ENCODE measurements at places on chromosomes 3 and 15.
A peak's percentile ranks its signal among the peaks of the same experiment; 100 is the strongest.

DNA sequence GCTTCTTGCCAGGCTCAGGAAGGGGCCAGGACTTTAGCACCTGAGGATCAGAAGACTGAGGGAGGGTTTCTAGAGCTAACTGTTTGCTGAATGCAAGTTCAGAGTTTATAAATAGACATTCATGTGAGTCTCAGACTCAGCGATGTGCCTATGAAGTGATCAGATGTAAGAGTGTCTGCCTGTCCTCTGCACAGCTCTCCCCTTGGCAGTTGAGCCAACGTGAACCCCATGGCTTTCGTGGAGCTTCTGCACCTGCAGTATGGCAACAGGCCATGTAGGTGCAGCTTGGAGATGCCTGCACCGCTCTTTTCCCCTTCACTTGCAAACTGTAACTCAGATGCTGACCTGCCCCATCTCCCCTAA is 141.9 kb downstream of the CHDH start:
- no peak for DNase-seq

DNA sequence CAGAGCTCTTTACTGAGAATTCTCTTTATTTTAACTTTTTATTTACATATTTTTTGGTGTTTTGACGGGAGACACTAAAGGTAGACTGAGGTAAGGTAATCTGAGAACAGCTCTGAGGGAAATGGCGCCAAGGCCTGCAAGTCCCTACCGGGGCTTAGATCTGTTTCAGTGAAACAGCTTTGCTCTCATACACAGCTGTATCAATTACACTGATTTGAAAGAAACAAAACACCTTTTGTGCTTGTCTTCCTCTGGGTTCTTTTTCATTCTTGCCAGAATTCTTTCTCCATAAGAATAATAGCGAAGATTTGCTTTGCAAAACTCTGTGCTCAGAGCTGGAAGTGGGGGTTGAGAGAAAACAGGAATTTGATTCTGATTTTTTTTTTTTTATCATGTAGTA is 79.5 kb upstream of the PEX5L start:
- no peak for DNase-seq

DNA sequence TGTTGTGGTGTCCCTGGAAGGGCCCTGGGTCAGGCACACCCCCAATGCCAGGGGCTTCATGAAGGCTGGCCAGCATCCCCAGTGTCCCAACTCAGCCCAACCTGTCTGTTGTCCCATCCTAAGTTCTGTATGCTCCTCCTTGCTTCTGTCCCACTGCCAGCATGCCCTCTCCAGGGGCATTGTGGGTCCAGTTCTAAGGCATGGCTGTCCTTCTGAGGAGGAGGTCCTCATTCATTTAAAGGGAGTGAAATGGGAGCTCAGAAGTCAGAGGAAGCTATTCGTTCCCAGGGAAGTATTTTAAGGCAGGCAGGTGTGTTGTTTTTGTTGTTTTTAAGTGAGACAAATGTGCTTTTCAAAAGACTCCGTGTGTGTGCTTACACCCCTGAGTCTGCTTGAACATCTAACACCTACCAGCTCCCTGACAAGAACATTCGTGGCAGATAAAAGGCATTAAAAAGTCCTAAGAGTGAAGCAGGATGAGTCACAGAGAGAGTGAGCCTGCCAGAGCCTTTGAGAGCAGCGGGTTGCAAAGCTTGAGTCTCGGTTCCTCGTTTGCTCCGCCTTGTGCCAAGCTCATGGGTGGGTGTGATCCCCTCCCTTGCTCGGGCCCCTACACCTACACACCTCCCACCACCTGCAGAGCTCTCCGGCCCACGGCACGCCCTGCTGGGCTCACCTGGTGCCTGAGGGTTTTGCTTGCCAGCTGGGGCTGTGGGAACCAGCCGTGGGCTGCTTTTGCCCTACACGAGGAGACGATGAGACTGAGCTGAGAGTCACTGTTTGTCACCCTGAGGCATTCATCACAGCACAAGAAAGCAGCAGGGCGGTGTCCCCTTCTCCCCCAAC is 183.4 kb upstream of the TOPAZ1 start:
- DNase-seq, result peak; percentile 4

GRCh38 chr15:90956274-90957030 is 1.8 kb downstream of the RCCD1 start:
- DNase-seq, result peak; percentile 59

GRCh38 chr3:170523248-170523647 is 62.6 kb downstream of the SLC7A14 start:
- no peak for DNase-seq

- no peak for DNase-seq
Observed at GRCh38 chr3:112966633-112967032, 8.3 kb downstream of the CD200R1 start.

DNA sequence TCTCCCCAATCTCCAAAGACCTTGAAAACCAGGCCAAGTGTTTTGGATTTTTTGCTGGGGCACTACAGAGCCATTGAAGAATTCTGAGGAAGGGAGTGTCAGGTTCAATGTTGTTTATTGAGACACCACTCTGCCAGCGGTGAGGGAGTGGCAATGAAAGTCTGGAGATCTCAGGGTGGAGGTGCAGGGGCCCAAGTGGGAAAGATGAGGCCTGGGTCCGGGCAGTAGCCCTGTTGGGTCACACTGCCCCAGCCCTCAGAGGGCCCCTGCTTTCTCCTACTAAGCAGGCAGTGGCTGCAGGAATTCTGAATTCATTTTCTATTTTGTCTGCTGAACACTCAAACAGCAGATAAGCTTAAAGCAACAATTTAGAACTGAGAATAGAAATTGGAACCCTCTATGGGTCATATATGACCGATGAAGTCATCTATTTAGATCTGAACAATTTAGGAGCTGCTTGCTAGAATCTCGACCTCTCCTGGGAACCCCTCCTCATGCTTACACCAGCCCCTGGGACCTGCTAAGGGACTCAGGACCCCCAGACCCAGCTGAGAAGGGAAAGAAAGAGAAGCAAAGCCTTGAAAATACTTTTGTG is 17.9 kb downstream of the HRH1 start:
- no peak for DNase-seq

DNA sequence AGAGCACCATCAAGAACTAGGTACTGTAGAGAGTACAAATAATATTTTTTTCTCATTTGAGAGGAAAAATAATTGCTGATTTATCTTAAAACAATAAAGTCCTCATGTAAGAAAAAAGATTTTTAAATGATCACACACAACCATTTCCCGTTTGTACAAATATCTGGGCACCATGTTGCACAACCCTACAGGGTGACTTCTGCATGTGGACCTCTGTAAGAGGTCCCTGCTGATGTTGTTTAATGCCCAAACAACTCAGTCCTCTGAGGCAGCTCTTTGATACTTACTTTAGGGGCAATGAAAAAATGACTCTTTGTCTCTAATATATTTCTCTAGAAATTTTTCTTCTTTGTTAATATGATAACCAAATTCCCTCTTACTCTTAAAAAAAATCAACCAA is 168.1 kb upstream of the SATB1 start:
- no peak for DNase-seq

GRCh38 chr3:64150623-64151207 is 74.6 kb downstream of the PRICKLE2 start:
- DNase-seq, result no peak

DNA sequence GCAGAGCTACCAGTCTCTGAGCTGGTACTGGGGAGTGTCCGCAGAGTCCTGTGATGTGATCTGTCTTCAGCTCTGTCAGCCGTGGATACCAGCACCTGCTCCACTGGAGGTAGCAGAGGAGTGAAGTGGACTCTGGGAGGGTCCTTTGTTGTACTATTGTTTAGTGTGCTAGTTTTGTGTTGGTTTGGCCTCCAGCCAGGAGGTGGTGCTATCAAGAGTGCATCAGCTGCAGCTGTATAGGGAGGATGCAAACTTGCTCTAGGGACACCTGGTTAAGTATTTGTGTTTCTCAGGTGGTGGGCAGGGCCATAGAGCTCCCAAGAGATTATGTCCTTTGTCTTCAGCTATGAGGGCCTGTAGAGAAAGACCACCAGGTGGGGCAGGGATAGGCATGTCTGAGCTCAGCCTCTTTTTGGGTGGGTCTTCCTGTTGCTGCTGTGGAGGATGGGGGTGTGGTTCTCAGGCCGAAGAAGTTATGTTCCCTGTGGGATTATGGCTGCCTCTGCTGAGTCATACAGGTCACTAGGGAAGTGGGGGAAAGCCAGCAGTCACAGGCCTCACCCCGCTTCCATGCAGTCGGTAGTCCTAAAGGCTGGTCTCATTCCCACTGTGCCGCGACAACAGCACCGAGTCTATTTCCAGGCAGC is 443.2 kb upstream of the TBL1XR1 start:
- peak; percentile 21 for DNase-seq

- no peak for DNase-seq
Observed at GRCh38 chr3:115019900-115020299, 127.2 kb downstream of the ZBTB20 start.

DNA sequence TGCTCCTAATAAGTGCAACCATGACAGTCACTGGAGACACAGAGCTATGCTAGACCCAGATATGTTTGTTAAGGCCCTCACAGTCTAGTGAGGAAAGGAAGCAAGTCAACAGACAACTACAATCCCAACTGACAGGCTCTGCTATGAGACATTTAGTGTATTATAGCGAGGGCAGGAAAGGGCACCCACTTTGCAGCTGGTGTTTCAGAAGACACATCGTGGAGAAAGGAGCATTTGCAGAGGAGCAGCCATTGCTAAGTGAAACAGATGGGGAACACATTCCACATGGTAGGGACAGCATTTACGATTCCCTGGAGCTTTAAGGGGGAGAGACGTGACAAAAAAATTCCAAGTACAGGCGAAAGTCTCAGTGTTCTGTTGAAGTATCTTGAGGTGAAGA is 685.6 kb downstream of the AGBL1 start:
- no peak for DNase-seq

DNA sequence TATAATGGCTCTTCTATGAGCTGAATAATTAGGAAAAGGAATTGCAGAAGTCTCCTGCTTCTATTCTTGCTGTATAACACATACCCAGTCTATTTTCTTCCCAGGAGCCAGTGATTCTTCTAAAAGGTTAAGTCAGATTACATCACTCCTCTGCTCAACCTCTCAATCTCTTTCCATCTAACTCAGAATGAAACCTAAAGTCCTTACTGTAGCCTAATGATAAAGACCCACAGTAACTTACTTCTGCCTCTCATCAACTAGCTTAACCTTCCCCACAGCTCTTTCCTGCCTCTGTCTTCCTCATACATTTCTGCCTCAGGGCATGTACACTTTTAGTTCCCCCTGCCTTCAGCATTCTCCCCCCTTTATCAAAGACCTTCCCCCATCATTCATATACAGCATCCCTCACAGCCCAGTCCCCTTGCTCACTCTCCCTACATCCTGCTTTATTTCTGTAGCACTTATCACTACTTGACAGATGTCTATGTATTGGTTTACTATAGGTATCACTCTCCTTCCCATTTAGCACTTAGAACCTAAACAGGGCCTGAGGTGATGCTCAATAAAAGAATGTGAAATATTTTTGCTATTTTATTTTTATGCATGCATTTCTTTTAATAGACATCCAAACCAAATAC is 28.5 kb upstream of the CMTM6 start:
- no peak for DNase-seq

GRCh38 chr3:10941972-10942371 is 50.6 kb upstream of the SLC6A1 start:
- peak; percentile 12 for DNase-seq

- no peak for DNase-seq
Observed at GRCh38 chr3:20215636-20216035, 29.6 kb upstream of the SGO1 start.

DNA sequence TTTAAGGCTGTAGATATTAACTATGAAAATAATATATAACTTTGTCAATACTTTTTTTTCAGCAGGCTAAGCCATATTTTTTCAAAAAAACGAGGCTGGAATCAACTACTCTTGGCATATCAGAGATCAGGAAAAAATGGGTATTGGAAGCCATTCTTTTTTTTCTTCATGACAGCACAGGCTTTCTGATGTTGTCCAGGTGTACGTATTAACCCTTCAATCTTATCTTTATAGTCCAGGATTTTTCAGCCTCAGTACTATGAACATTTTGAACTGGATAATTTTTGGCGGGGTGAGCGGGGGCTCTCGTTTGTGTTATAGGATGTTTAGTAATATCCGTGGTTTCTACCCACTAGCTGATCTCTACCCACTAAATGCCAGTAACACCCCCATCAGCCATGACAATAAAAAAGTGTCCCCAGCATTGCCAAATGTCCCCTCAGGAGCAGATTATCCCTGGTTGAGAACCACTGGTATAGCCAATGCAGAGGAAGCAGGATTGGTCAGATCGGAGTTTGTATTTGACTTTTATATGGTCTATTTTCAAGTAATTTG is 52.0 kb downstream of the PLCL2 start:
- DNase-seq, result no peak

- DNase-seq, result no peak
Observed at GRCh38 chr3:48562367-48563095, 1.1 kb downstream of the UCN2 start.

DNA sequence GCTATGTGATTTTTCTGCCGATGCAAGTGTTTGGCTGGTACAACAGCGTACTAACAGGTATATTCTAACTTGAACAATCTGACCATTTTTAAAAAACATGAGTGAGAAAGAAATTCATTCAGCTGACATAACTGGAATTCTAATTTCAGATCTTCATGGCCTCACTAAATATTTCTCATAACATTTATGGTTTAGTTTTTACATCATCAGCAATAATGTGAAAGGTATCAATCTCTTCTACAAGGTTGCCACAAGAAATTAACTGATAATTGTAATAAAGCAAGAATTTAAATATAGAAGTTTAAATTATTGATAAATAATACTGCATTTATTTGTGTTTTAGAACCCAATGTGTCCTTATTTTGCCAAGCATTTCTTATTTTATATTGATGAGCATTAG is 5.2 kb upstream of the C3orf80 start:
- no peak for DNase-seq
